ENCODE measurements at places on chromosomes 7 and 10.

- DNase-seq, result peak; percentile 68
Measured at GRCh38 chr10:5442065-5442989, 30.0 kb downstream of the NET1 start.

DNA sequence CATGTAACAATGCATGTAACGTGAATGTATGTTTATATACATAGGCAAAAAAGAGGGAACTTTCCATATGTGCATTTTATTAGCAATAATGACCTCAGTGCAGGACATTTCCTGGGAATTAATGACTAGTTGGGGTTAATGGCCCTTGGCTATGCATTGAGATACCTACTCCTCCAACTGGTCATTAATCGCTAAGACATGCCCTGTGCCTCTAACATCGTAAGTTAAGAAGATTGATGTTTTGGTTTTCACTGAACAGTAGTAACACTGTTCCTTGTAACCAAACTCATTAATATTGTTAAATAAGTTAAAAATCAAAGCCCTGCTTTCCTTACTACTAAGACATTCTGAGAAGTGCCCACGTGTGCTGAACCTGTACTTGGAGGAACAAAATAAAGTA lies 61.7 kb downstream of the SEMA3D start:
- no peak for DNase-seq

DNA sequence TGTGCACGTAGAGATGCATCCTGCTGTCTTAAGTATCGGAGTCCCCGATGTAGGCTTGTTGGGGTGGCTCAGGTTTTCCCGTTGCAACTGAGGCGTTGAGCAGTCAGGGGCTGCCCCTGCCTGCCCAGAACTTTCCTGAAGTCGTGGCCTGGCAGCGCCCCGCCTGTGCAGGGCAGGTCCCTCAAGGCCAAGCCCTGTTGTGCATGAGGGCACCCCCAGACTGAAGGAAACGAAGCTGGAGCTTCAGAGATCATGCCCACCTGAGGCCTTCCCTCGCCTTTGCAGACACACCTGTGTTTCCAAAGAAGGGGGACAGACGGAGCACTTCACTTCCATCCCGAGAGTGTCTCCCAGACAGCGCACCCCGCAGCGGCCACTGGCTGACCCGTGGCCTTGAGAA lies 121.1 kb downstream of the NKX6-2 start:
- no peak for DNase-seq

- no peak for DNase-seq
Measured at GRCh38 chr7:92731335-92732063, 104.9 kb downstream of the CDK6 start.

GRCh38 chr7:103093429-103093828 lies 18.5 kb downstream of the ARMC10 start:
- DNase-seq, result no peak

GRCh38 chr10:88819290-88819689 lies 16.8 kb downstream of the LIPM start:
- DNase-seq, result peak; percentile 45

DNA sequence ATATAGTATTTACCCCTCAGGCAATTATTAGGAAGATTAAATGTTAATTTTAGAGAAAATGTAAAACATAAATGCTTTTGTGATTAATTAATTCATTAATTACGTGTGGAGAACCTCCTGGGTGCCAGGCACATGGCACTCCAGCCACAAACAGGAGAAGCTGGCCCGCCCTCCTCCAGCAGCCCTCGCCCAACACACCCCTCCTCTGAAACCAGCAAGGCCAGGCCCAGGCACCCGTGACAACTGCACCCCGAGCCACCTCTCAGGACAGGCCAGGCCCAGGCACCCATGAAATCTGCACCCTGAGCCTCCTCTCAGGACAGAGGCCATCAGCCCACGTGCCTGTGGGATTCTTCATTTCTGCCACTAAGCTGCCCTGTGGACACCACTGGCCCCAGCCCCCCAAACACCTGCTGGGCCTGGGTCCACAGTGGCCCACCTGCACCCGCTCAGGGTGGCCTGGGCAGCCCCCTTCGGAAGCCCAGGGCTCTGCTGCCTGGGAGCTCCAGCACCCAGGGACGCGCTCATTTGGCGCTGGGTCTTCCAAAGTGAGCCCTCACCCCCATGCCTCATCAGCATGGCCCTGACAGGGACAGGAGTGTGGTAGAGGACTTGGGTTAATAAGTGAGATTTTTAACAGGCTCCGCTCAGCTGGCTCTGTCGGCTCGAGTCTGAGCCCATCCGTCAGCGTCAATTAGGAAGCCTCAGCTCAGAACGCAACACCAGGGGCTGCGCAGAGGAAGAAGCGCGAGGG lies 482.1 kb downstream of the DNAJB6 start:
- DNase-seq, result no peak
